ENCODE measurements at places on chromosomes 2 and 18. TPM values are rescaled to one million over a fixed set of nuclear protein-coding genes. Genes with fewer than 3 reads are reported as not detected.

Gene CABLES1
- not detected for polyA plus RNA-seq

Gene FBXO48
- polyA plus RNA-seq: 0.31 TPM

Gene CNPPD1
- polyA plus RNA-seq: 109 TPM

Gene EVA1A
- not detected for polyA plus RNA-seq

Gene RNASEH1
- polyA plus RNA-seq: 6.8 TPM

Gene TMEM247
- not detected for polyA plus RNA-seq

Gene SATB2
- 0.38 TPM for polyA plus RNA-seq

DNA sequence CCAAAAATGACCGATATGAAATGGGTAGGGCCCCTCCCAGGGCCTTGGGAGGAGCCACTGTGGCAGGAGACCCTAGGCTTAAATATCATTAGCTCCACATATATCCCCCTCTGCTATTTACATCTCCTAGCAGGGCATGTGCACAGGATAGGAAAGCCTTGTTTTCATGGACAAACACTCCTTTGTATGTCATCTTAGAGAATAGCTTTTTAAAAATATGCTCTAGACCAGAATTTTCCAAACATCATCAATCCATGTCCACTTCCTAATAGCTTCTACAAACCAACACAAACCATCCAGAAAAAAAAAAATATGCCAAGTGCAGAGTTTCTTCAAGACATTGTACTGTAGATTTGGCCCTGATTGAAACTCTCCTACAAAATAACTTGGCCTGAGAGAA, 10.8 kb downstream of the DAPL1 start:
- H3K27me3 ChIP-seq: no peaks in the 10 kb centered on the region
- H3K27ac ChIP-seq: no peak overlapping the region
- no peaks in the 10 kb centered on the region for H3K4me1 ChIP-seq

- H3K27ac ChIP-seq: no peak overlapping the region
- DNase-seq: no peak
- no peaks in the 10 kb centered on the region for H3K36me3 ChIP-seq
- H3K27me3 ChIP-seq: no peaks in the 10 kb centered on the region
- peaks cover 5% of the 10 kb centered on the region for H3K4me1 ChIP-seq
Observed at GRCh38 chr2:51013933-51014526, 17.9 kb downstream of the NRXN1 start.

GRCh38 chr2:37669446-37669845, 2.0 kb downstream of the CDC42EP3 start:
- H3K36me3 ChIP-seq: peaks cover 15% of the 10 kb centered on the region
- peak overlapping the region; percentile 13 for H3K27ac ChIP-seq
- peaks cover 61% of the 10 kb centered on the region for H3K4me1 ChIP-seq
- peak overlapping the region; percentile 98 for H3K4me3 ChIP-seq
- no peaks in the 10 kb centered on the region for H3K27me3 ChIP-seq

DNA sequence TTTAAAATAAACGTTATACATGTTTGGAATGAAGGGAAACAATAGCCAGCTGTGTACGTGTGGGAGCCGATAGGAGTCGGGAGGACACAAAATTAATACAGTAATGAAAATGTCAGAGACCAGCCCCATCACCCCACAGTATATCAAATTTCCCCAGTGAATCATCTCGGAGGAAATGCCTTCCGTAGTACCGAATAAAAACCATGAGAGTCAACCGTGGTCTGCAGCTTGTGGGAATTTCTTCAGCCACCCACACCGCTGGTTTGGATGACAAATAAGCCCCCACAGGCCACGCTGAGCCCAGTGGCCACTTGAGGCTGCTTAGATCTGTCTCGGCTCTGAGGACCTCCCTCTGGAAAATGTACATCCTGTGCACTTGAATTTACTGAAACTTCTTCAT, 133.7 kb downstream of the COL6A3 start:
- no peaks in the 10 kb centered on the region for H3K4me1 ChIP-seq
- no peaks in the 10 kb centered on the region for H3K36me3 ChIP-seq
- H3K4me3 ChIP-seq: no peak overlapping the region
- no peaks in the 10 kb centered on the region for H3K27me3 ChIP-seq
- H3K27ac ChIP-seq: no peak overlapping the region
